ENCODE measurements at places on chromosomes 2 and 18.

DNA sequence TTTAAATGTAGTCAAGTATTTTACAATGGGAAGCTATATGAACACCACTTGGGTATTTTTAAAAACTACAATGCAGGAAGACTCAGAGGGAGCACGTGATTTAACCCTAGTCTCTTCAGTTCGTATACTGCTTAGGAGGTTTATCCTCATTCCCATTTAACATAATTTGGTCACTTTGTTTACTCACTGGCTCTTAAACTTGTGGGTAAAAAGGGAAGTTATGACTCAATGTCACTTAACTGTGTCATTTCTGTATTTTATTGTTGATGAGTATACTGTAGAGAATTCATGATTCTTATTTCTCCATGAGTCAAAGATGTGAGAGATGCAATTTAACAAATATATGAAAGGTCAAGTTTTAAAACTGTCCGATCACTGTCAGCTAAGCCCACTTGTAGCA is 48.2 kb downstream of the SLC66A3 start:
- no peak for DNase-seq

- DNase-seq = no peak
These were observed 6.5 kb downstream of the TMEM37 start for GRCh38 chr2:119438128-119438656.

DNA sequence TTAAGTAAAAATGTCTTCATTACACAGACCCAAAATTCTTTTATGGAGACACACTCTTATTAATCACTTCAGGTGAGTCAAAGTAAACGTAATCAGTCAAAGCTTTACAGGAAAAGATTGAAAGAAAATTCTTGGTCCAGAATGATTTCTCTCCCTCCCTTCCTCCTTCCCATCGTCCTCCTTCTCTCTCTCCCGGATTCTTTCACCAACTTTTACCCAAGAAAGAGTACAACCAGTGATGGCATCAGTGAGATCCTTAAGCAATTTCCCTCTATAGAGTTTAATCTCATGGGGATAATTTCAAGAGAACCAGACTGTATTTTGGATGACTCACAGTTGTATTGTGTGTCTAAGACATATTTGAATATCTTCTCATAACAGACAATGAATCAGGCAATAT is 258.1 kb downstream of the ALK start:
- DNase-seq = no peak

DNA sequence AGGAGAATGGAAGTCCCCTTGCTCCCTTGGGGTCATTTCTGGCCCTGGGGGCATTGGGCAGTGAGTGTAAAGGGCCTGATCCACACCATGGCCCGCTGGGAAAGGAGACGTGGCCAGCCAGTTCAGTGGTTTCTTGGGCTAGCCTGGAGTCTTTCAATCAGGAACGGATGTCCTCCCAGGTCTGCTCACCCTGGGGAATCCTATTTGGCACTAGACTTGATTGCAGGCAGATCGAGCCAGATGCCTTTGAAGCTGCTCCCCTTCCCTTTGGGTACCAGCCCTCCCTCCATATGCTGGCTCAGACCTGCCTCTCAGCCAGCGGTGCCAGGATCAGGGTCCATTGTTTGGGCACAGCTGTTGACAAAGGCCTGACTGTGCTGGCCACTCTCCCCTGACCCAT is 11.0 kb downstream of the FBLN7 start:
- no peak for DNase-seq

DNA sequence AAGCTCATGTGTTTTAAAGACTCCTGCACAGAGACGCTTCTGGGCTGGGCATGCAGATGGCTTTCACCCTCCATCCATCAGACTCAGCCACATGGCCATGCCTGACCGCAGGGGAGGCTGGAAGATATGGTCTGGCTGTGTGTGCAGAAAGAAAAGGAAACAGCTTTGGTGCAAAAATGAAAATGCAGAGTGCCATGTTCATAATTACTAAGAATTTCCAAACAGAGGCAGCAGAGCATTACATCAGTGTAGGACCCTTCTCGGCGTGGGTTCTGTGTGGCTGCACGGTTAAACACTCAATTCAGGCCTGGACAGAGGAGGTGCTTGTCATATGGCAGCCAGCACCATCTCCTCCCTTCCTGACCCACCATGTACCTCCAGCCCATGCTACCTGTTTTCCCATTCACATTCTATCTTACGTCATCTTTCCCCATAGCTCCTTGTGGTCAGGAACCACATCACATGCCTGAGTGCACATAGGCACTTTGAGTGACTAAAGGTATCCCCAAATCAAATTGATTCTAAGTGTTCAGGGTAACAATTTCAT is 200.3 kb upstream of the ID2 start:
- no peak for DNase-seq

DNA sequence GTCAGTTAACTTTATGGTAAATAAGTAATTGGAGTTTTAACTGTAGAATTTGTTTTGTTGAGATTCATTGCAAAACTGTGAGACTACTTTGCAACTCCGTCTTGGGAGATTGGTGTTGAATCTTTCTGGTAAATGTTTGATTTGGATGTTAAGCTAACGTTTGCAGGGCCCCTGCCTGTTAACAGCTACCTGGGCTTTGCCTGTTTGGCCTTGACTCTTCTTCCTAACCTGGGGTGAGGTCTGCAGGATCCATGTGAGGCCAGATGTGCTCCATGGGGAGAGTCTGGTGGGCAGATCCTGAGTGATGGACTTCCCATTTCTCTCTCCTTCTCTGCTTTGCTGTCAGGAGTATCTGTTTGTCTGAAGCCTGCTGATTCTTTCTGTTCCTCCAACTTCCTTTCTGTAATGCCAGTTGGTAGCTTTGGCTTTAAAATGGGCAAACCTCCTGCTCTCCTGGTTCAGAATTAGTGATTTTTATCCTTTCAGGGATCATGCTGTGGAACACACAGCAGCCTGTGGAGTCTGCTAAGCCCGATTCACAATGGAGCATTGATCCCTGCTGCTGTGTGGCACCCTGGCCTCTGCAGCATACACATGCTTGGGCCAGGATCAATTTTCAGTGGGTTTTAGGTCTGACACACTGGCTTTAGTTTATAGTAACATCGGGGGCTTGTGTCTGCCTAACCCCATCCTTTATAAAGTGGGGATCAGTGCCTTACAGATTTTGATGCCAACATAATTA is 36.3 kb downstream of the PTPRM start:
- DNase-seq = no peak

GRCh38 chr18:11498821-11499220 is 110.6 kb upstream of the SLC35G4 start:
- DNase-seq = no peak

DNA sequence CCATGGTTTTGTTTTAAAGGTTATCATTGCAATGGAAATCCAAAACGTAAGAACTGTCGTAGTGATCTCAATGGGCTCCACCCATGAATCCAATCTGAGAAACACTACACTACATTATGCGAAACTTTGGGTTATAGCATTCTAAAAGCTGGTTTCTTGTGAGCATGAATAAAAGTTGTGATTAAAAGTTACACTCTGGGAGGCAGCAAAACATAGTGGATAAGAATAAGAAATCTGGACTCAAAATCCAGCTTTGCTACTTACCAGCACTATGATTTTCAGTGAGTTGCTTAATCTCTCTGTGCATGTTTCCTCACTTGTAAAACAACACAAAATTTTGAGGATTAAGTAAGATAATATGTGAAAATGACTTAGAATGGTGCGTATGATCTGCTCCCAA is 25.7 kb upstream of the THOC1 start:
- no peak for DNase-seq

- no peak for DNase-seq
These were observed 10.0 kb downstream of the KLF7 start for GRCh38 chr2:207155516-207156444.

GRCh38 chr2:209938906-209939305 is 63.5 kb upstream of the RPE start:
- DNase-seq = no peak

All from MG63 (cell line).